CD4-positive, alpha-beta T cell treated with Interleukin-15 for 4 hours (primary cell): ENCODE measurements at places on chromosomes 16 and 17.

DNA sequence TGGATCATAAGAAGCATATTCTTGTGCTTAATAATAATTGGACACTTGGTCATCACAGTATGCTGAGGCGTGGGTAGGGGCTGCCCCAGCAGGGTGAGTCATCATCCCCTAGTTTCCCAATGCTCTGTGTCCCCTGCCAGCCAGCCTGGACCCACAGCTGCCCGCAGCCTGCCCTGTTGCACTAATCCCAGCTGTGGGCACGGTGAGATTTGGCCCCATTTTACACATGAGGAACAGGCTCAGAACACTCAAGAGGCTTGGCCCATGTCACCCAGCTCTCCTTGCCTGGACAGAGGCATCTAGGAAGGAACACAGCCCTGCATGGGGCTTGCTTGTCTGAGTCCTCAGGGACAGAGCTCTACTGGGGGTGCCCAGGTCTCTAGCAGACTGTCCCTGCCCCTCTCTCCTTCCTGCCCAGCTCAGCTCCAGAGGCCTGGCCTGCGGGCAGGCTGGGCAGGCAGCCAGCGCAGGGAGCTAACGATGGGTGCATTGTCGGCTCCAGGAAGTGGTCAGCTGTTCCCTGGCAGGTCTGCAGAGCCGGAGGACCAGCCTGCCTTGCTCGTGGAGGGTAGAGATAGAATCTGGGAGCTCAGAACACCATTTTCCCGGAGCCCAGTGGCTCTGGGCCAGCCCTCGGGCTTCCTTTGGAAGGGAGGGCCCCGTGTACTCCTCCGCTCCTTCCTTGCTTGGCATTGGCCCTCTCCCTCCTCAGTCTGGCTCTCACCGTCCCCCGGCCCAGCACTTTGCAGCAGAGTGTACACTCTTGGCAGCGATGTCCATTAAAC, 189.4 kb downstream of the RAB11FIP4 start:
- DNase-seq: no peak

DNA sequence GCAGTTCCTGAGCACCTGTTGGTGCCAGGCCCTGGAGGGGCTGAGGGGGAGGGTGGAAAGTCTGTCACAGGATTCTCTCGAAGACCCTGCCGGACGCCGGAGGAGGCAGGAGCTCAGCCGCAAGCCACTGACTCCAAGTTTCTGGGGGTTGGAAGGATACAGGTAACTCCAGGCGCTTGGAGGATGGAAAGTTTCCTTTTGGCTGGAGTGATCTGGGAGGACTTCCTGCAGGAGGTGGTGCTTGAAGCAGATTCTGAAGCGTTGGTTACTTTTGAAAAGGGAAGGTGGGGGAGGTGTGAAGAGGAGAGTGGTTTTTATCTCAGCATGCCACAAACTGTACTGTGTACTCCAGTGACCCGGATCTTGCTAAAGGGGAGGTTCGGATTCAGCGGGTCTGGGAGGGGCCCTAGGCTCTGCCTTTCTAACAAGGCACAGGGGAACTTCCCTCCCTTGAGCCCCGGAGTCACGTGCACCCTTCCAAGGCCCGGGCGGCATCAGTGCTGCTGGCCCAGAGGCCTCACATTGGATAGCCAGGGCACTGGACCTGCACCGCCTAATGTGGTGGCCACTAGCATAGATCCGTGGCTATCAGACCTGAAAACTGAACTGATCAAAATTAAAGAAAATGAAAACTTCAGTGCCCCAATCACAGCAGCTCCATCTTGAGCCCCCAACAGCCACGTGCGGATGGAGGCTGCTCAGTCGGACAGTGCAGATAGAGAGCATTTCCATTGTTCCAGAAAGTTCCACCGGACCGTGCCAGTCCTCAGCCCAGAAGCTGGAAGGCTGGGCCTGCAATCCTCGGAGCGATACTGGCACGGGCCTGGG, 42.2 kb upstream of the GSE1 start:
- DNase-seq: peak; percentile 38

DNA sequence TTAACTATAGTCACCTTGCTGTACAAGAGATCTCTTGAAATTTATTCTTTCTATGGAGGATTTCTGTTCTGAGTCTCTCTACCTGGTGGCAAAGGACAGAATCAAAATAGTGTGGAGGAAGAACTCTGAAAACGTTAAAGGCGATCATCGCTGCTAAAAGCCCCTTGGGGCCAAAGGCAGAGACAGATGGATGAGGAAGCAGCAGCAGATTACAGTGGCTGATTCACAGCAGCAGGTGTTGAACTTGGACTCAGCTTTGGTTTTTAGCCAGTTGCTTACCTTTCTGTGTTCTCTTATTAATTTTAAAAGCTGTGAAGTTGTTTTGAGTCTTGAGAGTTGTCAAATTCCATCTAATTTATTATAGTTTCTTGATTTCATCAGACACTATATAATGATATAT, 956.1 kb upstream of the GOT2 start:
- no peak for DNase-seq

DNA sequence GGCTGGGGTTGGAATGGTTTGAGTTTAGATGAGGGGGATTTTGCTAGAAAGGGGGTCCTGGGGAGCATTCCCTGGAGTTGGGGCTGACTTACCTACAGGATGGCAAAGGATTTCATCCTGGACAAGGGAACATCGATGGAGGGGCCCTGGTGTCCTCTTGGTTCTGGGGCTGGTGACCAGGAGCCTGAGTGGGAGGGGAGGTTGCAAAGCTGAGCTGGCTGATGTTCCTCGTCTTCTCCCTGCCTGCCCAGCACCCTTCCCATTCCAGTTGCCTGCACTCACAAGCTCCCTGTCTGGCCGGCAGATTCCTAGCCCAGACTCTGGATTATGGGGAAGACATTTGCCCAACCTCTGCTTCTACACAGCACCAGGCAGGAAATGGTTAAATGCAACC, 37.2 kb downstream of the ITGAE start:
- no peak for DNase-seq

- DNase-seq: no peak
These were observed 25.5 kb upstream of the TBX4 start for GRCh38 chr17:61426482-61427304.

GRCh38 chr16:66678337-66678736, 18.2 kb downstream of the CMTM4 start:
- DNase-seq: no peak

DNA sequence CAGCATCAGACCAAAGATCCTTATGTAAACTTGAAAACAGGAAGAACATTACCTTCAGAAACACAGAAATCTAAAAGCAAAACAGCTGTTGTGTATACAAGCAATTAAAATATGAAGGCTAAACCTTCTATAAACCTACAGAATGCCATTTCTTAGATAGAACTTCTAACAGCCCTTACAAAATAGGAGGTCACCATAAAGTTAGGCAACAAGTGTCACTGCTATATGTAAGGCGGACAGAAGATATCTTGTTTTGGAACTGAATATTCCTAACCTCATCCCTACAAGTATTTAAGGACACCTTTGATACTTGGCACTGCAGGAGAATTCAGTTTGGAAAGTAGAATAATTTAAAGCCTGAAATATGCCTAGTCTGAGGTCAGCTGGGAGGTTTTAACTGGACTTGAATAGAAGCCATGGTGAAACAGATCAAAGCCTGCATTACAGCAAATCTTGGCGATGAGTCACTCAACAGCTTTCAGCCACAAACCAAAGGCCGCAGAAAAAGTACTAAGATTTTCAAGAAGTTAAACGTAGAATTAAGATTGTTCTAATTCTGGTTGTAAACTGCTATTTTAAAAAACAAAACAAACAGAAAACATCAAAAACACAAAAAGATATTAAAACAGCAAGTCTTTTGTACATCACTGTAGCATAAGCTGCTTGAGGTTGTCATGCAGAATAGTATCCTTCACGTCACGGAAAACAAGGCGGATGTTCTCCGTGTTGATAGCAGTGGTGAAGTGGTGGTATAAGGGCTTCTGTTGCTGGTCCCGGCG, 42.7 kb downstream of the GNA13 start:
- peak; percentile 52 for DNase-seq

DNA sequence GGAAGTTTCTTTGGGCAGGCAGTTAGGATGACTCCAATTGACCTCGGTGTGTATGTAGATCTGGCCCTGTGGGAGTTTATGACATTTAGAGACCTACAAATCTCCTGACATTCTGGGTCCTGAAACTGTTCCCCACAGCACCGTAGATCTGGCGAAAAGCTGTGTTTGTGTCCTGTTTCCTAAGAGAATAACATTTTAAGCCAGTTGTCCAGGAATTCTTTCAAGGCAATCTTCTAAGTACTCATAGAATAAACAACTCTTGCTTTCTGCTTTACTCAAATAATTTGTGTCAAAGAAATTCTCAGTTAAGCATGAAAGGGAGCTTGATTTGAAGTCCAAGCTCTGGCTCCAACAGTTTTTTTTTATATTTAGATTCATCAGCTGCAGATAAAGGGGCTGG, 78.5 kb upstream of the ELAC2 start:
- DNase-seq: no peak

GRCh38 chr16:53955221-53955875, 251.4 kb downstream of the FTO start:
- DNase-seq: no peak

GRCh38 chr16:21646721-21647561, 5.5 kb downstream of the IGSF6 start:
- DNase-seq: peak; percentile 88

- no peak for DNase-seq
These were observed 508 bp downstream of the FLCN start for GRCh38 chr17:17236295-17237025.

DNA sequence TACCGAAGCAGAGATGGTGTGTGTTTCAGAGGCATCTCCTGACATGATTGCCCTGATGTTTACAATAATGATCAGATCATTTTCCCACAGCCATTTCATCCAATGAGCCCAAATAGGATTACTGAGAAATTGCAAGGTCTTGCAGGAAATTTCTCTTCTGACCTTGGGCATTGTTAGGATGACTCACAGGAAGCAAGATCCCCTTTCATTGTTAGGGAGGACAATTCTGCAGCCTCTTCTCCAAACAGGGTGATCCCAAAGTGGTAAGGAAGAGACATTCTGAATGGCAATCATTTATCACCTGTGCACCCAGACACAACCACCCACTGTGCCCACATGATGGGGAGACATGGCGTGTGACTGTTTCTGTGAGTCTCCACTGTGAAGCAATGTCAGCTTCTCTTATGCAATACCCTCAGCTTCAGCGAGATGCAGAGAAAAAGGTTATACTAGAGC, 306.7 kb upstream of the XYLT1 start:
- no peak for DNase-seq

DNA sequence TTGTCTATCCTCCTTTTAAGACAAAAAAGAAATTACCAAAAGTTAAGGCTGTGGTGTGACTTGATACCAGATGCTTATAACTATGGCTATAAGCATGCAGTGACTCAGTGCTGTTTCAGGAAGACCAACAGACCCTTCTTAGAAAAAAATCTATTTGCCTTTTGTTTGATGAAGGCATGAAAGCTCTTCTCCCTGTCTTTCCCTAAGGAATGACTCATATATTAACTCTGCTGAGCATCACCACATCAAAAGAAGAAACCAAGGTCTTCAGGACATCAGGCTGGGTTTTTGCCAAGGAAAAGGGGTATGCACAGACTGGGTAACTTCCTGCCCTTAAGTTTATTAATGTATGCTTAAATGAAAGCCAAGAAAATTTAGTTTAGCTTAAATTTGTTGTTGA, 47.1 kb downstream of the VMP1 start:
- DNase-seq: peak; percentile 82

DNA sequence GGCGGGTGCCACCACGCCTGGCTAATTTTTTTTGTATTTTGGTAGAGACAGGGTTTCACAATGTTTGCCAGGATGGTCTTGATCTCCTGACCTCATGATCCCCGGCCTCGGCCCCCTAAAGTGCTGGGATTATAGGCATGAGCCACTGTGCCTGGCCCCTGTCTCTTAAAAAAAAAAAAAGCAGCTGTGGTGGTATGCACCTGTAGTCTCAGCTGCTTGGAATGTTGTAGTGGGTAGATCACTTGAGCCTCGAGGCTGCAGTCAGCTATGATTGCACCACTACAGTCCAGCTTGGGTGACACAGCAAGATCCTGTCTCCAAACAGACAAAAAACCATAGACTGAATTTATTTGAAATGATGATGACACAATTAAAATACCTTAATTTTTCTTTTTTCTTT, 24.3 kb downstream of the CDK12 start:
- no peak for DNase-seq

- peak; percentile 78 for DNase-seq
These were observed 3.1 kb downstream of the RNF227 start for GRCh38 chr17:7912927-7913524.

DNA sequence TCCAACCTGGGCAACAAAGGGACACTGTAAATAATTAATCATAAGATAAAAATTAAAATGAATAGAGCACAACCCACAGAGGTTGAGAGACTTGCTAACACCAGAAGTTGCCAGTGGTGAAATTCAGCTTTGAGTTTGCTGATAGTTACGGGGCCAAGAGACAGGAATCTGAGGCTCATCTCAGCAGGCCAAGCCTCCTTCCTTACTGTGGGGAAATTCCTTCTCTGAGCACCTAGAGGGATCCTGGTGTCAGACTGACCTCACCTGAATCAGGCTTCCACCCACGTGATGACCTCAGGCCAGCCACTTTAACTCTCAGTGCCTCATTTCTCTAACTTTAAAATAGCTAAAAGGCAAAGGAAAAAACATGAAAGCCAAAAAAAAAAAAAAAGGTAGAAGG, 4.7 kb downstream of the ABAT start:
- no peak for DNase-seq

- DNase-seq: no peak
These were observed 65.8 kb upstream of the ENDOV start for GRCh38 chr17:80349151-80349651.

DNA sequence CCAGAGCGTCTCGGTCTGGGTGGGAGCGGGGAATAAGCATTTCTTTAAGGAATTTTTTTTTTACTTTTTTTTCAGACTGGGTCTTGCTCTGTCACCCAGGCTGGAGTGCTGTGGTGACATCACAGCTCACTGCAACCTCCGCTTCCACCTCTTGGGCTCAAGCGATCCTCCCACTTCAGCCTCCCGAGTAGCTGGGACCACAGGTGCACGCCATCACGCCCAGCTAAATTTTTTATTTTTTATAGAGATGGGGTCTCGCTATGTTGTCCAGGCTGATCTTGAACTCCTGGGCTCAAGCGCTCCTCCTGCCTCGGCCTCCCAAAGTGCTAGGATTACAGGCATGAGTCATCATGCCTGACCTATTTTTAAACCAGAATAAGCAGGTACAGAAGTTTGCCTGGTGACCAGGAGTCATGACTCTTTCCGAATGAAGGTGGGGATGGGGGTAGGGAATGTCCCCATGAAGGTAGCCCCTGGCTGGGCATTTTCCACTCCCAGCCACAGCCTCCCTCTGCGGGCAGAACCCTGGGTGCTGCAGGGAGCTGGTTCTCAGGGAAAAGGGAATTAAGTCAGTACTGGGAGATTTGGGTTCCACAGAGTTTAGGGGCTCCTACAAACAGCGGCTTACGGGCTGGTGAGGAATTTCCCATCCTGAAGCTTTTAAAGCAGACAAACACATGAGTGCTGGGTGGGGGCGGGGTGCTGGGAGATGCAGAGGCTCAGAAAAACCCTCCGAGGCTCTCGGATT, 48.3 kb downstream of the TBC1D16 start:
- no peak for DNase-seq

- no peak for DNase-seq
These were observed 247.9 kb downstream of the SEC14L1 start for GRCh38 chr17:77388384-77389306.

- no peak for DNase-seq
These were observed 868 bp downstream of the KCNJ12 start for GRCh38 chr17:21376759-21377690.

GRCh38 chr16:54459509-54460262, 173.1 kb upstream of the IRX3 start:
- DNase-seq: no peak
